ENCODE measurements at places on chromosomes 5 and 9.

GRCh38 chr9:15873573-15874177 is 320.8 kb downstream of the CCDC171 start:
- peak; percentile 8 for DNase-seq

- no peak for DNase-seq
Measured at GRCh38 chr5:84181093-84181492, 203.6 kb downstream of the EDIL3 start.

GRCh38 chr5:51650824-51651223 is 267.6 kb downstream of the ISL1 start:
- no peak for DNase-seq

GRCh38 chr9:16591092-16591491 is 279.4 kb downstream of the BNC2 start:
- no peak for DNase-seq

- DNase-seq, result no peak
Measured at GRCh38 chr5:100402071-100402470, 133.1 kb upstream of the FAM174A start.

- no peak for DNase-seq
Measured at GRCh38 chr9:34514816-34515215, 8.0 kb downstream of the ENHO start.

- DNase-seq, result no peak
Measured at GRCh38 chr9:76137931-76138330, 247.5 kb downstream of the PCSK5 start.

- no peak for DNase-seq
Measured at GRCh38 chr5:54002779-54003178, 307.6 kb downstream of the ARL15 start.

GRCh38 chr5:173878224-173878967 is 9.8 kb upstream of the CPEB4 start:
- DNase-seq, result no peak

GRCh38 chr5:1553539-1554409 is 30.0 kb upstream of the LPCAT1 start:
- no peak for DNase-seq

All from T-helper 1 cell (primary cell).